ENCODE measurements at places on chromosomes 1 and 21.

- peaks cover 55% of the 10 kb centered on the region for H3K27me3 ChIP-seq
- H3K27ac ChIP-seq, result no peak overlapping the region
- no peak overlapping the region for H3K4me3 ChIP-seq
- DNase-seq, result no peak
- no peaks in the 10 kb centered on the region for H3K36me3 ChIP-seq
Measured at GRCh38 chr1:11391886-11392285, 87.1 kb upstream of the DISP3 start.

GRCh38 chr1:209484429-209484828, 99.1 kb upstream of the CAMK1G start:
- no peak overlapping the region for H3K4me3 ChIP-seq
- H3K27ac ChIP-seq, result no peak overlapping the region
- no peak for DNase-seq
- no peaks in the 10 kb centered on the region for H3K4me1 ChIP-seq
- H3K27me3 ChIP-seq, result no peaks in the 10 kb centered on the region

DNA sequence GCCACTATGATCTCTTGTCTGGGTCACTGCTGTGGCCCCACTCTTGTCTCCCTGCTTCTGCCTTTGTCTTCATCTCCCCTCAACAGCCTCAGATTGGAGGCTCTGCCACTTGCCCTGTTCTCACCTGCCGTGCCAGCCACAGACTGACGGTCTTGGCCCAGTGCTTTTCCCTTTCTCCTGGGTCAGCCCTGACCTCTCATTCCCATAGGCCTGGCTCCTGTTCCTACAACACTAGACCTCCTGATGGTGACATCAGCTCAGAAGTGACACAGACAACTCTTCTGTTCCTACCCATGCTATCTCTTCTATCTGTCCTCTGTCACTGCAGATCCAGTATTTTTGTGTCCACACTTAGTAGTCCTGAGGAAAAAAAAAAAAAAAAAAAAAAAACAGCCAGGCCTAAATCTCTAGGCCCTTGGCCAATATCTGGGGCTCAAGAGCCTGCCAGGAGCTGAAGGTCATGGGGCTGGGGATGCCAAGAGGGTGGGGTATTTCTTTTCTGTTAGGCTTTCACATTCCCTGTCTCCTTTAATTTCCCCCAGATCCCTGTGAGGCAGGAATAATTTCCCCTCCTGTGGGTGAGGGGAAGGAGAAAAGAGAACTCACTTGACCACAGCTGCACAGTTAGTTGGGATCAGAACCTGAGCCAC, 42.0 kb upstream of the FOXO6 start:
- H3K4me1 ChIP-seq, result peaks cover 36% of the 10 kb centered on the region
- no peaks in the 10 kb centered on the region for H3K36me3 ChIP-seq
- H3K27ac ChIP-seq, result no peak overlapping the region

DNA sequence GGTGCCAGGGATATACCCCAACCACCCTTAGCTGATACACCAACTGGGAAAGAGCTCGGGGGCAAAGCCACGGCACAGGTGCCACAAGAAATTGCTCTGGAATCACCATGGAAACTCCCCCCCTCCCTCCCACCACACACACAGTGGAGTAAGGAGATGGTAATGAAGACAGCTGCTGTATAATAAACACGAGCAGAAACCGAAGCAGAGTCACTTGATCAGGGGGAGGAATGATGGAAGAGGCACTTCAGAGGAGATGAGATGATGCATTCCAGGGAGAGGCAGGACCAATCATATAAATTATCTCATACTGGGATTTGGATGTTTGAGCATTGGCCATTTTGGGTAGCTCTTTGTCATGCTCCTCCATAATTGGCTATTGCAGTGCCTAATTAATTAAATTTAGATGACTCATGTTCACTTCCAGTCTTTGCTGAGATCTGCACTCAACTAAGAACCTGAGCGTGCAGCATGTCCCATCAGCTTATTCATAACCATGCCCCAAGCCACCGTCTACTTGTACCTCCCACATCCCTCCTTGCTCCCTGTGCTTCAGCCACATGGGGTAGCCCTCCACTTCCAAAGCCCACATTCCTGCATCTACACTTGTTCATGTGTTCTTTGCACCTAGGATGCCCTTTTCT, 189.5 kb downstream of the ZSCAN20 start:
- H3K4me1 ChIP-seq, result no peaks in the 10 kb centered on the region
- no peak overlapping the region for H3K27ac ChIP-seq
- peaks cover 16% of the 10 kb centered on the region for H3K27me3 ChIP-seq
- no peaks in the 10 kb centered on the region for H3K36me3 ChIP-seq
- no peak overlapping the region for H3K4me3 ChIP-seq

DNA sequence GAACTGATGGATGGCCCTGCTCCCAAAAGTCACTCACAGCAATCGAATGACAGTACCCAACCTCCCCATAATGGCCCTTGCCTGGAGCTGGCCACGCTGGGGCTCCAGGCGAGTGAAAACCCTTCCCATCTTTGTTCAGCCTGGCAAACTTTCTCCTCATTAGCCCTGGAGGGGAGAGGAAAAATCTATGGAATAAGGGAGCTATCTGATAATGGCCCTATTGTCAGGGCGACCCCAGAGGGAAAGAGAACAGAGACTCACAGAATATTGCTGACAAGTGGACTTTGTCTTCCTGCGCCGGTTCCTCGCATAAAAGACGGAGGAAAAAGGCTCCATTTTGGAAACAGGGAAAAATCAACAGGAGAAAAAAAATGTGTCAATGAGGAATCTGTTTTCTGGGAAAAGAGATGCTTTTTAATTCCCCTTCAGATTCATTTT, 13.0 kb upstream of the ARHGEF16 start:
- peaks cover 16% of the 10 kb centered on the region for H3K4me1 ChIP-seq
- H3K27me3 ChIP-seq, result peaks cover 20% of the 10 kb centered on the region
- H3K27ac ChIP-seq, result peak overlapping the region; percentile 45
- H3K36me3 ChIP-seq, result no peaks in the 10 kb centered on the region
- peak overlapping the region; percentile 44 for H3K4me3 ChIP-seq

- peaks cover 17% of the 10 kb centered on the region for H3K4me1 ChIP-seq
- H3K27me3 ChIP-seq, result no peaks in the 10 kb centered on the region
- no peaks in the 10 kb centered on the region for H3K36me3 ChIP-seq
- no peak overlapping the region for H3K4me3 ChIP-seq
Measured at GRCh38 chr1:92937731-92938130, 23.5 kb downstream of the DIPK1A start.

GRCh38 chr1:15280416-15280815, 33.4 kb downstream of the FHAD1 start:
- no peaks in the 10 kb centered on the region for H3K27me3 ChIP-seq
- DNase-seq, result no peak

DNA sequence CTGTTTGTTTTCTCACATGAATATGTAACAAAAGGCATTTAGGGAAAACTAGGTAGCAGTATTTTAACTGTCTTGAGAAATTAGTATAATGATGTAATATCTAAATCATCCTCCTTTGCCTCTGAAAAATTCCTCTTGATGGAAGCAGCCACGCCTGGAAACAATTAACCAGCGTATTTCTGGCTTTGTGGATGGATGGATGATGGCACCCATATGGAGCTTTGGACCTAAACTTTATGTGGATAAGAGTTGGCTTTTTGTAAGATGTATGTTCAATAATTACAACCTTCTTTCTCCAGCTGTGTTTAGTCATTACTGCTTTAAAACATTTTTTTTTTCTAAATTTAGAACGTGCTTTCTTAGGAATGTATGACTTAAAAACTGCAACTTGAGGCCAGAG, 12.7 kb downstream of the CDCA8 start:
- no peak overlapping the region for H3K27ac ChIP-seq
- no peak for DNase-seq
- peaks cover 25% of the 10 kb centered on the region for H3K36me3 ChIP-seq
- no peaks in the 10 kb centered on the region for H3K27me3 ChIP-seq
- no peak overlapping the region for H3K4me3 ChIP-seq

GRCh38 chr1:225388372-225388771, 39.5 kb downstream of the LBR start:
- DNase-seq, result no peak
- H3K36me3 ChIP-seq, result no peaks in the 10 kb centered on the region
- no peak overlapping the region for H3K4me3 ChIP-seq
- no peaks in the 10 kb centered on the region for H3K27me3 ChIP-seq

GRCh38 chr1:67632356-67632755, 52.6 kb upstream of the GADD45A start:
- H3K36me3 ChIP-seq, result no peaks in the 10 kb centered on the region
- H3K27ac ChIP-seq, result peak overlapping the region; percentile 38
- no peak for DNase-seq
- no peaks in the 10 kb centered on the region for H3K27me3 ChIP-seq

- no peak overlapping the region for H3K27ac ChIP-seq
- no peaks in the 10 kb centered on the region for H3K27me3 ChIP-seq
- H3K4me3 ChIP-seq, result no peak overlapping the region
- H3K4me1 ChIP-seq, result peaks cover 5% of the 10 kb centered on the region
- no peak for DNase-seq
- H3K36me3 ChIP-seq, result peaks cover 6% of the 10 kb centered on the region
Measured at GRCh38 chr1:215474940-215475339, 92.2 kb upstream of the KCTD3 start.

DNA sequence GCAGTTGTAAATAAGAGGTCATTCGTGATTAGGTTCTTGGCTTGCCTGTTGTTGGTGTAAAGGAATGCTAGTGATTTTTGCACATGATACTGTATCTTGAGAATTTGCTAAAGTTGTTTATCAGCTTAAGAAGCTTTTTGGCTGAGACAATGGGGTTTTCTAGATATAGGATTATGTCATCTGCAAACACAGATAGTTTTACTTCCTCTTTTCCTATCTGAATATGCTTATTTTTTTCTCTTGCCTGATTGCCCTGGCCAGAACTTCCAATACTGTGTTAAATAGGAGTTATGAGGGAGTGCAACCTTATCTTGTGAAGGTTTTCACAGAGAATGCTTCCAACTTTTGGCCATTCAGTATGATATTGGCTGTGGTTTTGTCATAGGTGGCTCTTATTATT, 576.1 kb upstream of the RGS18 start:
- H3K27ac ChIP-seq, result no peak overlapping the region
- H3K36me3 ChIP-seq, result no peaks in the 10 kb centered on the region
- no peak for DNase-seq
- no peak overlapping the region for H3K4me3 ChIP-seq

- no peak for DNase-seq
- H3K4me3 ChIP-seq, result no peak overlapping the region
- H3K36me3 ChIP-seq, result no peaks in the 10 kb centered on the region
- peaks cover 4% of the 10 kb centered on the region for H3K4me1 ChIP-seq
- no peaks in the 10 kb centered on the region for H3K27me3 ChIP-seq
- H3K27ac ChIP-seq, result no peak overlapping the region
Measured at GRCh38 chr1:191714845-191715244, 443.4 kb upstream of the RGS18 start.

GRCh38 chr1:53918343-53918742, 24.4 kb downstream of the DIO1 start:
- H3K27ac ChIP-seq, result no peak overlapping the region
- H3K36me3 ChIP-seq, result peaks cover 33% of the 10 kb centered on the region
- H3K4me3 ChIP-seq, result no peak overlapping the region
- peaks cover 8% of the 10 kb centered on the region for H3K4me1 ChIP-seq

DNA sequence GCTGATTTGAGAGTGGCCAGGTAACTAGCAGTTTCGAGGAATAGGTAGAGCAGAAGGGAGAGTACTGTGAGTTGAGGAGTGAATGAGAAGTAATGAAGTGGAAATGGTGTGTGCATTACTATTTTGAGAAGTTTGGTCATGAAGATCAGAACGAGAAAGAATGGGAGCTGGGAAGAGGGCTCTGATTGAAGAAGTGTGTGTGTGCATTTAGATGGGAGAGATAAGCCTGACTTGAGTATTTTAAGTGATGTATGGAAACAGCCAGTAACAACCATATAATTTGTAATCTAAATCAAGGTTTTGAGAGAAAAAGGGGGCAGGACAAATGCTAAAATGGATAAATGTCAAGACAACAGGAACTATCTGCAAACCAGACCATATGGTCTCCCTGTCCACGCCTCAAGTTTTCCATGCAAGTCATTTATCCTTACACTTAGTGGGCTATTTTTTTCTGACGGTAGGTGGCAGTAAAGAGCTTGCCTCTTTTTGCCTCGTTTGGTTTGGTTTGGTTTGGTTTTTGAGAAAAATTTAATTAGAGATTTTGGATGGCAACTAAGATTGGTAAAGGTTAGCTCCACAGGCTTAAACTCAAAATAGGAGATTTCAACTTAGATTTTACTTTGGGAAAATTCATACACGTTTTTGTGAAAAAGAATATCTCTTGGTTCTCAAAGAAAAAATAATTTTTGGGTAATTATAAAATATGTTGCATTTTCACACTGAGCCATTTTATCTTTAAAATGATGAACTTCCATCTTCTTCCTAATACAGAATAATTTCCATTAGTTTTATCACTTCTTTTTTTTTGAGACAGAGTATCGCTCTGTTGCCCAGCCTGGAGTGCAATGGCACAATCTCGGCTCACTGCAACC, 9.5 kb upstream of the B3GALNT2 start:
- H3K27ac ChIP-seq, result no peak overlapping the region
- H3K36me3 ChIP-seq, result no peaks in the 10 kb centered on the region
- H3K4me3 ChIP-seq, result no peak overlapping the region
- no peaks in the 10 kb centered on the region for H3K27me3 ChIP-seq
- peaks cover 6% of the 10 kb centered on the region for H3K4me1 ChIP-seq

DNA sequence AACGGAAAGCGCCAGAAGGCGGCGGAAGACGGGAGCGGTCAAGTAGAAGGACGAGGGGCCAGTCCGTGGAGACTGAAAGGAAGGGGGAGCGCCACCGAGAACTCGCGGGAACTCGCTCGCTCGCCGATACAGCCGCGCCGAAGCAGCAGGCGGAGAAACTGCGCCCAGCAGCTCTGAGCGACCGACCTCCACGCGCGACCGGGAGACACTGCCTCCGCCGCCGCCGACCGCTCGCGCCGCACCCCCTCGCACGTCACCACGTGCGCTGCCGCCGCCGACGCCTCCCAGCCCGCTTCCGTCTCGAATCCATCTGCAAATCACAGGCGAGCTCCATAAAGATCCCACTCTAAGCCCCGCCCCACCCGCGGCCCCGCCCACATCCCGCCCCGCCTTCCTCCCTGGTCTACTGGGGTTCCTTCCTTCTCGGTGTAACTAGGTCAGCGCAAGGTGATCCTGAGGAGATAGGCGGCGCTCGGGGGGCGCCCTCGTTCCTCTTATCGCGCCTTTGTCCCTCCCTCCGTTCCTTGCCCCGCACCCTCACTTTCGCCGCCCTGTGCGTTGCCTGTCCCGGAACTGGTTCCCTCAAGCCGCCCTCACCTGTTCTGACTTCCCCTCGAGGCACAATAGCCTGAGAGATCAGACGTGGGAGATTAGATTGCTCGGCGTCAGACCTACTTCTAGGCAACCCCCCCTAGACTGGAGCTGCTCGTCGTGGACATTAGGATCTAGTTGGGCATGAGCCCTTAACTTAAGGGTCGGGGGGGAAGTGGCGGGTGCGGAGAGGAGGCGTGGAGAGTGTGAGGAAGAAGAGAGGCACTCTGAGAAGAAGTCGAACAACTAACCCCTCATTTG, at the start of gene IVNS1ABP:
IVNS1ABP (minus strand) TSS at position 210 of the 852 bp plus-strand sequence. CDS start 7,750 bp downstream, outside the sequence.
- H3K4me3 ChIP-seq, result peak within 1 kb of the TSS; percentile 91
- H3K36me3 ChIP-seq, result peaks cover 4% of the 10 kb centered on the region
- peaks cover 37% of the 10 kb centered on the region for H3K4me1 ChIP-seq
- no peaks in the 10 kb centered on the region for H3K27me3 ChIP-seq
- H3K27ac ChIP-seq, result peak within 1 kb of the TSS; percentile 99
- DNase-seq, result peak; percentile 92

DNA sequence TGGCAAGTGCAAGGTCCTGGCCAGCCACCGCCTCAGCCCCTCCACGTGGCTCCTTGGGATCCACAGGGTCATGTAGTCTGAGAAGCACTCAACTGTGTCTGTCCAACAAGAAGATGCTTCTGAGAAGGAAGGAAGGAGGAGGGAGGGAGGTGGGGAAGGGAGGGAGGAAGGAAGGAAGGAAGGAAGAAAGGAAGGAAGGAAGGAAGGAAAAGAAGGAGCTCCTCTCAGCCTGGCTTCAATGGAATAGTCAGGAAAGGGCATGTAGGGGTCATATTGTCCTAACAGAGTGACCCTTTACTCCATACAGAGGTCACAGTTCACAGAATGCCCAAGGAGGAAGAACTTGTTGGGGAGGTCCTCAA, 42.5 kb upstream of the TARDBP start:
- no peak overlapping the region for H3K27ac ChIP-seq
- H3K27me3 ChIP-seq, result peaks cover 30% of the 10 kb centered on the region
- H3K4me3 ChIP-seq, result no peak overlapping the region
- H3K4me1 ChIP-seq, result peaks cover 14% of the 10 kb centered on the region
- no peaks in the 10 kb centered on the region for H3K36me3 ChIP-seq

All from type B pancreatic cell (in vitro differentiated cells).